ENCODE measurements at places on chromosomes 7 and 10.

DNA sequence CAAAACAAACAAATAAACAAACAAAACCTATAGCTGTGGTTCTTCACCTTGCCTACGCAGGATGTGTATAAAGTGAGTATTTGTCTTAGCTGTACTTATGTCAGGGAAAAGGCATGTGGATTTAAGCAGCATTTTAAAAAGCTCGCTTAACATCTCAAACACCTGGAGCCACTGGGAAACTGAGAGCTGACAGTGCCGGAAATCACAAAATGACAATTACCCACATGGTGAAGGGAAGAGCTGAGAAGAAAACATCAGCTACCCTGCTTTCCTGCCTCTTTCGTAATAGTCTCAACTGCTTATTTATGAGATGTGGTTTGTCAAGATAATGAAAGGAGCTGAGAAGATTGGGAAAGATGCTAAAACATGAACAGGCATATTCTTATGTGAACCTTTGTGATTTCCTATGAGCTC, 31.1 kb upstream of the MSMB start:
- DNase-seq: no peak

- DNase-seq: no peak
These were observed 15.6 kb downstream of the CXCL12 start for GRCh38 chr10:44369296-44369695.

DNA sequence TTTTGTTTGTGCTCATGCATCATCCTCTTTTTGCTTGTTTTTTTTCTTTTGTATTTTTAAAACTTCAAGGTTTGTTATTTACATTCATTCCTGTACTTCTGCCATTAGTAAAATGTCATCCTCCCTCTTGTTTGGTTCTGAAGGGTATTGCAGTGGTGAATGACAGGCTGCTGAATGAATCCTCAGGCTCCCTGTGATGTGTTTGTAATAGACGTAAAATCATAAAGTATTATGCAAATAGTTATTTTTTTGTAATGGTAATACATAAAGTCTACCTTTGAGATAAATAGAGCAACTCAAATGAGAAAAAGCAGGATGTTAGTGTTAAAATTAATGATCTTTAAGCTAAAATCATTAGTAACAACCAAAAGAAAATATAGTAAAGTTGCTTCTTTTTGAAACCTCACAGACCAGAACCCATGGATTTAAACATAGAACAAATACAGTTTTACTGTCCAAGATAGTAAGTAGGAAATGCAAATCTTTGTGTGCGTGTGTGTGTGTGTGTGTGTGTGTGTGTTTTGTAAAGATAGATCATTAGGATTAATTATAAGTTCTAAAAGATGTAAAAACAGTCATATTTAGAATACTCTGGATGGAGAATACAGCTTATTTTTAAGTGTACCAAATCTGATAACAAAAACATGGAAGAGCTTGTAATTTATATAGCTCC, 4.5 kb downstream of the GLCCI1 start:
- DNase-seq: no peak

DNA sequence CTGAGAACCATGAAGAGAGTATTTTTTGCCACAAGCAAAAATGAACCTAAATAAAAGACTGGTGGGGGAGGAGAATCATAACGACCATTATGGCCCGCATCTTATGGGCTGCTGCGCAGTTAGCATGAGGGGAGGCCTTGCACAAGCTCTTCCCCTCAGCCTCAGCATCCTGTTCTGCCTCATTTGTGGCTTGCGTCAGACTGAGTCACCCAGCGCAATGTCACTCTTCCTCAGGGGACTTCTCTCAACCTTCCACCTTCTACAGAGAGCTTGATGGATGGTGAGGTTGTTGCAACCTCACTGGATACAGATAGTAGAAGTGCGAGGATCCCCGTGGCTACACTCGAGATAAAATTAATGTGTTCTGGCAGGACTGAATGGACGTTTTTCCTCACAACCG, 16.8 kb upstream of the GPR15LG start:
- DNase-seq: no peak

GRCh38 chr7:25665903-25666670, 437.8 kb upstream of the NPVF start:
- DNase-seq: no peak

GRCh38 chr7:25901658-25902057, 250.3 kb upstream of the NFE2L3 start:
- DNase-seq: no peak

DNA sequence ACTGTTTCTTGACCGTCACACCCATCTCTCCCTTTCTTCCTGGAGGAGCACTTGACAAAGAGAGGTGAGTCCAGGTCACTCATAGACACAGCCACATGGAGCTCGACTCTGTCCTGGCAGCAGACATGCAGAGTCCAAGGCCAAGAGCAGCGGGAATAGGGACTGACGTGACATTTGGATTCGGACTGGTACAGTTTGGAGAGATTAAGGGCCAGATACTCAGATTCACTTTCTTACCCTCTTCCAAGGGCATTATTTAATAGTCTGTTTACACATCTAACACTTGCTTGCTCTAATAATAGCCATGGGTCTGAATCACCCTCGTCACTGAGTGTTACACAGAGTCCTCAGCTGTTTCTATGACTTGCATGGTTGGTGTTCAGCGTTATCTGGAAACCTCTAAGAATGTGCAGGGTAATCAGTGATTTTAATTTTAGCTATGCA, 39.2 kb upstream of the OTUD1 start:
- no peak for DNase-seq

DNA sequence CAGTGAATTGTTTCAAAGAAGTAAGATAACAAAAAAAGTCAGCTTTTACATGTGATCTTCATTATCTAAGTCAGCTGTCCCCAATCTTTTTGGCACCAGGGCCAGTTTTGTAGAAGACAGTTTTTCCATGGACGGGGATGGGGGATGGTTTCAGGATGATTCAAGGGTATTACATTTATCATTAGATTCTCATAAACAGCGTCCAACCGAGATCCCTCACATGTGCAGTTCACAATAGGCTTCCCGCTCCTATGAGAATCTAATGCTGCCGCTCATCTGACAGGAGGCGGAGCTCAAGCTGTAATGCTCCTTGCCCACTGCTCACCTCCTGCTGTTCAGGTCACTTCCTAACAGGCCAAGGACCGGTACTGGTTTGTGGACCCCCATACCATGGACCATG, 607.5 kb downstream of the SUGCT start:
- no peak for DNase-seq

- no peak for DNase-seq
These were observed 70.9 kb downstream of the MYL10 start for GRCh38 chr7:101557978-101558741.

DNA sequence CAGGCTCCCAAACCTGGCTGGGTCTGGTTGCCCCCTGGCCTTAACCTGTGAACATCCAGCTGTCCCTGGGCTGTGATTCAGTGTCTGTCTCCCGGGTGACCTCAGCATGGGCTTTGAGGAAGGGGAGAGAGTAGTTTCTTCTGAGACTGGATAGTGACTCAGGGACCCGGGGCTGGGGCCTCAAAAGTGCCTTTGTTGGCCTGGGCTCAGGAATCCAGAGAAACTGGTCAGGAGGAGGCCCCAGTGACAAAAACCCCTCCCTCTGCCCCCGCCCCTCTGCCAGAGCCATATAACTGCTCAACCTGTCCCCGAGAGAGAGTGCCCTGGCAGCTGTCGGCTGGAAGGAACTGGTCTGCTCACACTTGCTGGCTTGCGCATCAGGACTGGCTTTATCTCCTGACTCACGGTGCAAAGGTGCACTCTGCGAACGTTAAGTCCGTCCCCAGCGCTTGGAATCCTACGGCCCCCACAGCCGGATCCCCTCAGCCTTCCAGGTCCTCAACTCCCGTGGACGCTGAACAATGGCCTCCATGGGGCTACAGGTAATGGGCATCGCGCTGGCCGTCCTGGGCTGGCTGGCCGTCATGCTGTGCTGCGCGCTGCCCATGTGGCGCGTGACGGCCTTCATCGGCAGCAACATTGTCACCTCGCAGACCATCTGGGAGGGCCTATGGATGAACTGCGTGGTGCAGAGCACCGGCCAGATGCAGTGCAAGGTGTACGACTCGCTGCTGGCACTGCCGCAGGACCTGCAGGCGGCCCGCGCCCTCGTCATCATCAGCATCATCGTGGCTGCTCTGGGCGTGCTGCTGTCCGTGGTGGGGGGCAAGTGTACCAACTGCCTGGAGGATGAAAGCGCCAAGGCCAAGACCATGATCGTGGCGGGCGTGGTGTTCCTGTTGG, at the start of gene CLDN4:
CLDN4 (plus strand) TSS at position 316 of the 903 bp plus-strand sequence; CDS start at position 522, 206 bp downstream.
- DNase-seq: no peak

- no peak for DNase-seq
These were observed 102.1 kb upstream of the ZNF746 start for GRCh38 chr7:149599636-149600206.

DNA sequence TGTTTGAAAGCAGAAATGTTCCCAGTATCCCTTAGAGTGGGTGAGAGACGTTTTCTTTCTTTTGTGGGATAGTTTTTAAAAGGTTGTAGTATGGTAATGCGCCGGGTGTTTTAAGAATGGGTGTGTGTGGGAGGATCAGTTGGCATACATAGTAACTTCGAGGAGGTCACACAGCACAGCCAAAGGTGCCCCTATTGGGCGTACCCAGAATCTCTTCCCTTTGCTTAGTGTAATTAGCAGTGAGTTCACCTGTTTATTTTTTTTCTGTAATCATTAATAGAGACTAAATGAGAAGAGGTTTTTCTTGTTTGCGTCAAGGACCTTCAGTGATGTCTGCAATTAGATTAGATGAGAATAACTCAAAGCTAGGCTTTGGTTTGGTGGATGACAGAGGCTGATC, 1.5 kb downstream of the PLEKHA8 start:
- DNase-seq: no peak

- no peak for DNase-seq
These were observed 64.3 kb upstream of the GPR22 start for GRCh38 chr7:107405559-107405958.

DNA sequence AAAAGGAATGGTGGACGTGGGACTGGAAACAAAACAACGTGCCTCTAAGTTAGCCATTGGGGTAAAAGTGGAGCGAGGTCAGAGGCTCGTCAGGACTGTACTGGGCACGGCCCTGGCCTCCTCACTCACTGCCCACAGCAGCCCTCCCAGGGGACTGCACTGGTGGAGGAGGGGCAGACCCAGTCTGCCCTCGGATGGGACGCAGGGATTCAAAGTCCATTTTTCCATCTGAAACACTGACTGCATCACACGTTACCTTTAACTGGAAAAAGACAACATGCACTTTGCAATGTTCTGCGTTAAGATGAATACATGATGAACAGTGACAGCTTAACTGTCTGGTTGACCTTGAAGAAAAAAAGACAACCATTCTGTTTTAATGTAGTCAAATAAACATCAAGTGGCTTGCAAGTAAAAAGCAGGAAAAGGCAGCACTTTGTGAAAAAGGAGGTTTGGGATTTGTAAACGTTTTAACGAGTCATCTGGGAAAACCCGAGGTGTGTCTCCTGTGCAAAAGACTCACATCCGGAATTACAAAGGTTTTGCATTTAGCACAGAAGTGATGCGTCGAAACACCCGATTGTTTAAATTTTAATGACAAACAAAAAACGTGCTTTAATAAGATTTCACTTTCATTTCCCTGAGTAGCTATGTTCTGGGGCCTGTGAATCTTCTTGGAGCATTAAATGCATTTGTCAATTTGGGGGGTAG, 18.8 kb downstream of the KLF6 start:
- no peak for DNase-seq

DNA sequence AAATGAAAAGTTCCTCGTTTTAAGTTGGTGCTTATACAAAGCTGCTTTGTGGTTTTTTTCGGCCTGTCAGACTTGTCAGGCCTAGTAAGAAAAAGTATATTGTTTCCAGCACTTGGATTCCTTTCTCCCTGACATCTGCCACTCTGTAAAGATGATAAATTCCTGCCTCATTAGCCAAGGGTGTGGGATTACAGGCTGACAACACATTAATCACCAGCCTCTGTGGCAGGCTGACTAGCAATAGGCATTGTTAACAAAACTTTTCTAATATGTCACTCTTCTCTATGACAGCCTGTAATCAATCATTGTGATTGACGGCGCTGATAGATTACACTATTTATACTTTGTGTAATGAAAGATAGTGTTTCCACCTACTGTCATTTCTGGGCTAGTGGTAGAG, 682.5 kb downstream of the LRMDA start:
- no peak for DNase-seq

DNA sequence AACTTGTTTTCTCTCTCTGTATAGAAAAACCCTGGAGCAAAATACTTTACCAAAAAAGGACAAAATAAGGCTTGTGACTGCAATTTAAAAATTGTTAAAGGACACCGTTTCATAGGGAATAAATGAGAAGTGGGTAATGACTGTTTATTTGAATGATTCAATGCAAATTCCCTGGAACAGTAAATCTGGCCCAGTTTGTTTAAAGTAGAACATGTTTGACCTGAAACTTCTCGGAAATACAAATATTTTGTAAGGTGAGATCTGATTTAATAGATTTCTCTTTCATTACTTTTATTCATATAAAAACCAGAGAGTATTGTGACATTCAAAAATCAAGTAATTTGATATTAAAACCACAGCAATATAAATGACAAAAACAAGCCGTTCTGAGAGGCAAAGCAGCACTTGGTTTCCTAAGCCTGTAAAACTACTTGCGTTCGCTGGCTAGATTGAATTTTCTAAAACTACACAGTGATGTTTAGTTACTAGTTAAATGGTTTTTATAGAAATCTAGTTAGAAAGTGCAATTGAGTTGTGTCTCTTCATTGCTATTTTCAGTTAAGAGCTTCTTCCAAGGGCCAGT, 76.8 kb upstream of the PITRM1 start:
- DNase-seq: no peak
